Natural killer cell (primary cell): ENCODE measurements at places on chromosomes 7 and 10. TPM values are rescaled to one million over a fixed set of nuclear protein-coding genes. Genes with fewer than 3 reads are reported as not detected.

The OGDHL gene
- total RNA-seq = not detected

The JCAD gene
- total RNA-seq = not detected

The ZNF467 gene
- total RNA-seq = 2.8 TPM

DNA sequence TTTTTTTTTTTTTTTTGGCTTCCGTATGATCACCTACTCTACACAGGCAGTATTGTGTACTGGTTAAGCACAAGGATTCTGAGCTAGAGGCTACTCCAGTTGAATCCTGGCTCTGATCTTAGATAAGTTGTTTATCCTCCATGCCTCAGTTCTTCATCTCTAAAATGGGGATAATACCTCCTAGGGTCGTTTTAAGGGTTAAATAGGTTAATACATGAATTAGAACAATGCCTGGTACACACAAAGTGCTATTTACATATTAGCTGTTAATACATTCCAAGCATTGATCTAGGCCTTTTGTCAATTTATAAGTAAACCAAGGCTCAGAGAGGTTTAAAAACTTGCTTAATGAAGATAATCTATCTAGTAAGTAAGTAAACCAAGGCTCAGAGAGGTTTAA is 59.0 kb downstream of the ST7 start:
- H3K27ac ChIP-seq = no peak overlapping the region
- H3K4me3 ChIP-seq = no peak overlapping the region
- no peaks in the 10 kb centered on the region for H3K36me3 ChIP-seq

- no peaks in the 10 kb centered on the region for H3K27me3 ChIP-seq
- no peak overlapping the region for H3K27ac ChIP-seq
- no peak for DNase-seq
These were observed 77.1 kb upstream of the SCIN start for GRCh38 chr7:12493407-12493806.

DNA sequence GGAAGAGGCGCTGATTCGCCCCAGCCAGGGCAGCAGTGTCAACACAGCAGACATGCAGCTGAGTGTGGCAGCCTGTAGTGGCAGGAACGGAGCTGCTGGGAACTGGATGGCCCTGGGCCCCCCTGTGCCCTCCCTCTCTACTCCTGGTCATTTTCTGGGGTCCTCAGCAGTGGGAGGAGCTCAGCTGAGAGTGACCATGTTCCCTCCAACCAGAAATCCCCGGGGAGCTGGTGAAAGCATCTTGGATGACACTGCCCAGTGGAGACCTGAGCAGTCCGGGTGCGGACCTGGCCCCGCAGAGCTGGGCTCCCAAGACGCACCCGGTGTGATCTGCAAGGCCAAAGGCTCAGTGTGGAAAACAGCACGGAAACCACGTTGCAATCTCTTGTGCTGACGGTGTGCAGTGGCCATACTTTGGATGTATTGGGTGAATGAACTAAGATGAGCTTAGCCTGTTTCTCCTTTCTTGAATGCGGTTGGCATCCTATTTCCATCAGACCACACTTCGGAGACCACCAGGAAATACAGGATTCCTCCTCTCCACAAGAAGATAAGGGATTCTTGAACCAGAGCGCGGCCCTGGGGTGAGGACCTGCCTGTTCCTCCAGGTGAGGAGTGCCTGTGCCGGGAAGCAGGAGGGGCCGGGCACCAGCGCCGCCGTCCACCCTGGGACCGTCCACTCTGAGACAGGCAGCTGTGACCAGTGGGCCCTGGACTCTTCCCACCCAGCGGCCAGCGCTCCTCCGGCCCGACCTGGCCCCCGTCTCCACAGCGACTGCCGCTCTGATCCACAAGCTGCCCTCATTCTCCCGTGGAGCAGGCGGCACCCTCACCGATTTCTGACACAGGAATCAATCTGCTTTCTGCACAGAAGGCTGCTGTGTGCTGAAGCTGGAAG is 93.5 kb upstream of the DIP2C start:
- H3K36me3 ChIP-seq = no peaks in the 10 kb centered on the region
- no peak overlapping the region for H3K4me3 ChIP-seq
- no peaks in the 10 kb centered on the region for H3K4me1 ChIP-seq

- H3K36me3 ChIP-seq = no peaks in the 10 kb centered on the region
- H3K27me3 ChIP-seq = no peaks in the 10 kb centered on the region
- no peak overlapping the region for H3K27ac ChIP-seq
- DNase-seq = no peak
- no peak overlapping the region for H3K4me3 ChIP-seq
These were observed 24.5 kb upstream of the KCTD7 start for GRCh38 chr7:66604198-66604597.

- no peaks in the 10 kb centered on the region for H3K27me3 ChIP-seq
- DNase-seq = no peak
- no peak overlapping the region for H3K27ac ChIP-seq
- H3K4me3 ChIP-seq = no peak overlapping the region
These were observed 88.4 kb upstream of the SMNDC1 start for GRCh38 chr10:110392868-110393740.

DNA sequence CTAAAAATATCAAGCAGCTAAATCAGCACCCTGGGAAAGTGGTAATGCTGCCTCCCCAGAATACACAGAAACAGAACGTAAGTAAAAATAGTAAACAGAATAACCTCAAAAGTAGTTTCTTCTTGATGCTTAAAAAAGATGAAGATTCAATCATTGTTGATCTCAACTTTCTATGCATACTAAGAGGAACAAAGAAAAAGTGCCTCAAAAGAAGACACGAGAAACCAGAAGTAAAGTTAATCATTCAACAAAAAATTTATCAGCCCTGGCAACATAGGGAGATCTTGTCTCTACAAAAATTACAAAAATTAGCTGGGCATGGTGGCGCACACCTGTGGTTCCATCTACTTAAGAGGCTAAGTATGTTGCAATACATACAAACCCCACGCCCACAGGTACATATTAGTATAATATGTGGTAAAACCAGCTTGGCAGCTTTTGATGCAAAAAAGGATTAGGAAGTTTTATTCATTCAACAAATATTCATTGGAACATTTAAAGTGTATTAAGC is 153.7 kb downstream of the NRBF2 start:
- no peaks in the 10 kb centered on the region for H3K4me1 ChIP-seq
- H3K27ac ChIP-seq = no peak overlapping the region
- no peaks in the 10 kb centered on the region for H3K36me3 ChIP-seq
- no peaks in the 10 kb centered on the region for H3K27me3 ChIP-seq
- H3K4me3 ChIP-seq = no peak overlapping the region
- DNase-seq = no peak
